Sigmoid colon (tissue), 7 donors: ENCODE measurements at places on chromosomes 5 and 9. TPM values are rescaled to one million over a fixed set of nuclear protein-coding genes. Genes with fewer than 3 reads are reported as not detected.
A peak's percentile ranks its signal among the peaks of the same experiment; 100 is the strongest.

- H3K4me3 ChIP-seq: no peak overlapping the region
- no peaks in the 10 kb centered on the region for H3K27me3 ChIP-seq
- H3K4me1 ChIP-seq: no peaks in the 10 kb centered on the region
- no peak overlapping the region for H3K27ac ChIP-seq
Observed at GRCh38 chr5:9479990-9480389, 65.9 kb downstream of the SEMA5A start.

DNA sequence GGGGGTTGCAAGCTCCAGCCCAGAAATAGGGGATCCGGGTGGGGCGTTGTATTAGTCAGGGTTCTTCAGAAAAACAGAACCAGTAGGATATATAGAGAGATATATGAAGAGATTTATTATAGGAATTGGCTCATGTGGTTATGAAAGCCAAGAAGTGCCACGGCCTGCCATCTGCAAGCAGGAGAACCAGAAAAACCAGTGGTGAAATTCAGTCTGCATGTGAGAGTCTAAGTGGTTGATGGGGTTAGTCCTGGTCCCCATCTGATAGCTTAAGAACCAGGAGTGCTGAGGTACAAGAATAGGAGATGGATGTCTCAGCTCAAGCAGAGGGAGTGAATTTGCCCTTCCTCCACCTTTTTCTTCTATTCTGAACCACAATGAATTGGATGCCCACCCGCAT lies 123.4 kb upstream of the APC start:
- H3K4me3 ChIP-seq: no peak overlapping the region
- DNase-seq: no peak
- no peaks in the 10 kb centered on the region for H3K27me3 ChIP-seq
- H3K4me1 ChIP-seq: no peaks in the 10 kb centered on the region
- no peaks in the 10 kb centered on the region for H3K36me3 ChIP-seq

GRCh38 chr5:144206141-144206540 lies 35.5 kb downstream of the KCTD16 start:
- H3K4me1 ChIP-seq: no peaks in the 10 kb centered on the region
- H3K27ac ChIP-seq: no peak overlapping the region
- peaks cover 25% of the 10 kb centered on the region for H3K27me3 ChIP-seq
- H3K36me3 ChIP-seq: no peaks in the 10 kb centered on the region
- no peak for DNase-seq

POU5F2 gene
- 2.5 TPM for total RNA-seq

AHRR gene
- total RNA-seq: not detected

GRCh38 chr5:1292139-1292538 lies 2.7 kb downstream of the TERT start:
- no peaks in the 10 kb centered on the region for H3K36me3 ChIP-seq
- H3K27ac ChIP-seq: no peak overlapping the region
- peaks cover 9% of the 10 kb centered on the region for H3K4me1 ChIP-seq
- DNase-seq: peak; percentile 41

DNA sequence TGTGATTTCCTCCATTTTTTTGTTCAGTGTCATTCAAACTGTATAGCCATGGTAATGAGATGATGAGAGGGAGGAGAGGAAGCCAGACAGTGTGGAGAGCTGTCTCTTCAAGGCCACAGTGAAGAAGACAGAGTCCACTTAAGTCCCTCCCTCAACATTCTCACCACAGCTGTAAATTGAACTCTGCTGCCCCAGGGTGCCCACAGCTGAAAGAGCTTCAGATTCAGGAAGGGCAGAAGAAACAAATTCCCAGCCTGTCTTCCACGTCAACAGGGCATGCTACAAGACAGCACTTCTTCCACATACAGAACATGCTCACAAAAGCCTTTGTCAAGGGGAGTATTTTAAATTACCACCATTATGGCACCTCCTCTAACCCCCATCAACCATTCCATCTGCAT lies 100.4 kb downstream of the KLHL3 start:
- no peaks in the 10 kb centered on the region for H3K36me3 ChIP-seq
- DNase-seq: no peak
- no peak overlapping the region for H3K27ac ChIP-seq

DNA sequence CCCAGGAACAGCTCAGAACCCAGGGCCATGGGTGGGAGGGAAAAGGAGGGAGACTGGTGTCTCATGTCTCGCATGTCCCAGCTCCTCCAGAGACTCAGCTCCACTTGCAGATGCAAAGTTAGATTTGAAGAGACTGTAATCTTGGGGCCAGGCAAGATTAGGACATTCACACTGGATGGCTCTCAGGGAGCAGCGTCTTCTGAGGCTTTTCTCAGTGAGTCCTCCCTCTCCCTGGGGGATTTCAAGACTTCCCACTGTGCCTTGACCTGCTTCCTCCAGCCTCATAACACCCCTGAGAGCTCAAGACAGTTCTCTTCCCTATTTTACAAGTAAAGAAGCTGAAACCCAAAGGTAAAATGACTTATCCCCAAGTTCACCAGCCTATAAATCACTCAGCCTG lies 10.5 kb upstream of the TCOF1 start:
- DNase-seq: no peak
- no peaks in the 10 kb centered on the region for H3K4me1 ChIP-seq
- H3K27me3 ChIP-seq: no peaks in the 10 kb centered on the region

GRCh38 chr5:158920736-158921135 lies 179.0 kb downstream of the EBF1 start:
- DNase-seq: no peak
- no peaks in the 10 kb centered on the region for H3K4me1 ChIP-seq
- H3K27ac ChIP-seq: no peak overlapping the region

GRCh38 chr9:31394015-31394473 lies 990.4 kb upstream of the ACO1 start:
- no peak overlapping the region for H3K4me3 ChIP-seq
- H3K36me3 ChIP-seq: no peaks in the 10 kb centered on the region
- no peak for DNase-seq
- no peaks in the 10 kb centered on the region for H3K4me1 ChIP-seq
- H3K27me3 ChIP-seq: no peaks in the 10 kb centered on the region
